T-cell (primary cell): ENCODE measurements at places on chromosomes 3 and 15. TPM values are rescaled to one million over a fixed set of nuclear protein-coding genes. Genes with fewer than 3 reads are reported as not detected.

The ARPP19 gene
- total RNA-seq: 95.5 TPM

The MEX3B gene
- total RNA-seq: 2.8 TPM

GRCh38 chr3:196670339-196670738, 30.8 kb downstream of the NRROS start:
- H3K27ac ChIP-seq: peak overlapping the region; percentile 29
- H3K27me3 ChIP-seq: peaks cover 2% of the 10 kb centered on the region

- no peaks in the 10 kb centered on the region for H3K36me3 ChIP-seq
- no peak overlapping the region for H3K27ac ChIP-seq
- H3K27me3 ChIP-seq: no peaks in the 10 kb centered on the region
- peak; percentile 34 for DNase-seq
- peaks cover 3% of the 10 kb centered on the region for H3K4me1 ChIP-seq
These were observed 843 bp downstream of the GLCE start for GRCh38 chr15:69161079-69161877.

GRCh38 chr15:75695220-75695619, 17.4 kb downstream of the CSPG4 start:
- H3K27me3 ChIP-seq: no peaks in the 10 kb centered on the region
- no peak overlapping the region for H3K27ac ChIP-seq
- no peaks in the 10 kb centered on the region for H3K36me3 ChIP-seq
- DNase-seq: no peak
- H3K4me1 ChIP-seq: peaks cover 30% of the 10 kb centered on the region

- DNase-seq: no peak
- H3K36me3 ChIP-seq: peaks cover 29% of the 10 kb centered on the region
- no peaks in the 10 kb centered on the region for H3K4me1 ChIP-seq
- H3K27me3 ChIP-seq: no peaks in the 10 kb centered on the region
These were observed 47.9 kb downstream of the YEATS2 start for GRCh38 chr3:183745300-183746098.

DNA sequence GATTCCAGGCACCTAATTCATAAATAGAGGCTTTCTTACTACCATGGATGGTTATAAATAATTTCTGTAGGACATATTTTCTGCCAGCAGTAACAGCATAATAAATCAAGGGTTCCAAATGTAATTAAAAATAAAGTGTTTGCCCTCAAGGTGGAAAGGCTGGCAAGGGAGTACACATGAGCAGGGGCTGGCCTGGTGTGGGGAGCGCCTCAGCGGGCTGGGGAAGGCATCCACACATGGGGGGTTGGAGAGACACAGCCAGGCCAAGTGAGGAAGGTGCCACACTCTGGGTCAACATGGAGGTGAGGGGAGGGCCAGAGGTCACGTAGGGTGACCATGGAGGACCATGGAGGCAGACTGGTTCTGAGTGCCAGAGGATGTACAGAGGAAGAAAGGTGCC, 65.8 kb upstream of the OCA2 start:
- H3K4me1 ChIP-seq: no peaks in the 10 kb centered on the region
- peaks cover 2% of the 10 kb centered on the region for H3K36me3 ChIP-seq
- no peak overlapping the region for H3K27ac ChIP-seq
- H3K27me3 ChIP-seq: no peaks in the 10 kb centered on the region
- DNase-seq: no peak
- no peak overlapping the region for H3K4me3 ChIP-seq

GRCh38 chr3:188901126-188901525, 270.6 kb upstream of the TPRG1 start:
- H3K4me3 ChIP-seq: no peak overlapping the region
- no peak overlapping the region for H3K27ac ChIP-seq
- no peaks in the 10 kb centered on the region for H3K36me3 ChIP-seq
- no peaks in the 10 kb centered on the region for H3K4me1 ChIP-seq
- H3K27me3 ChIP-seq: no peaks in the 10 kb centered on the region
- no peak for DNase-seq
